Hippocampal formation (tissue), 2 donors: ENCODE measurements at places on chromosomes 13 and 19.

DNA sequence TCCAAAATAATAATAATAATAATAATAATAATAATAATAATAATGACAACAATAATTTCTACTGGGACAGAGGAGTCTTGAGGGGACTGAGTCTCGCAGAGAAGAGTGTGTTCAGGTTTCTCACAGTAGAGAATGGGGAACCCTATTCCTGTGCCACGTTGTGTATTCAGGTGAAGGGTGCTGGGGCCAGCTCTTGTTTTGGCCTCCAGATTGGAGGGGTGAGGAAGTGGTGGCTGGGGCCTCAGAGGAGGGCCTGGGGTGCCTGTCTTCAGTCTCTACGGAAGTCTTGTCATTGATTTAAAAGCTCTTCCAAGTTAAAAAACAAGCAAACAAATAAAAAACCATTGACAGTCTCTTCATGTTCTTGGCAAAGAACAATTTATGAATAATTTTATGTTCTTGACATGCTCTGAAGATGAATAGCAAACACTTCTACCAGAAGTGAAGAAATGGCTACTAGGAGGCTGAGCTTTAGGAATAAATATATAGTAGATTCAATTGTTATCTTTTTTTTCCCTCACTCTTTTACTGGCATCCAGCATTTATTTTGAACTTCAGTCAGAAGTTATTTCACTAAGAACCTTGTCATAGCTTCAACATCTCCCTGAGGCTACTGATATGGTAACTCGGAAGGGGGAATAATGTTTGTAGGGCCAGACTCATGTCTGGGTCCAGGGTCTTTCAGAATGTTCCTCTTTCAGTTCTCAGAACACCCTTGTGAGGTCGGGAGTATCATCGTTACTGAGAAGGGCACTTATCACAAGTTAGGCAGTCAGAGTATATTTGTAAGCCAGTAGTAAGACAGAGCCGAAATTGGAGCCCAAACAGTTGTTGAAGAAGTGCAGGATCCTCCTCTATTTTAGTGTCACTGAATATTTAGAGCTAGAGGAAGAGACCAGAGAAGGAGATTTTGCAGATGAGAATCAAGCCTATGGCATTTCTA lies 13.1 kb downstream of the LRCH1 start:
- no peak for DNase-seq

DNA sequence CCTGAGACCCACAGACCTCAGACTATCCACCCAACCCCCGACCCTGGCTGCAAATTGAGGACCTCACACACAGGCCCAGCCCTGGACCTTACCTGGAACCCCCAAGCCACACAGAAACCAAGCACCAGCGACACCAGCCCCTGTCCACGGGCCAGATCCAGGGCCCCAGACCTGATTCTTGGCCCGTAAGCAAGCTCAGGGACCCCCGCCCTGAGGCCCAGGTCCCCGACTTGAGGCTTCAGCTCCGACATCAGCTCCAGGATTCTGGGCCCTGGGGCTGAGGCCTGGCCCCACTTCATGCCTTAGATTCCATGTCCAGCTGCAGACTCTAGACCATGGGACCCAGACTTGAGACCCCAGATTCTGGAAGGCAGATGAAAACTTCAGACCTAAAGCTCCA lies 6.3 kb downstream of the TTYH1 start:
- DNase-seq, result no peak

- DNase-seq, result no peak
Measured at GRCh38 chr13:106372199-106373155, 163.0 kb downstream of the EFNB2 start.

GRCh38 chr13:110045202-110045601 lies 258.8 kb upstream of the IRS2 start:
- DNase-seq, result no peak

DNA sequence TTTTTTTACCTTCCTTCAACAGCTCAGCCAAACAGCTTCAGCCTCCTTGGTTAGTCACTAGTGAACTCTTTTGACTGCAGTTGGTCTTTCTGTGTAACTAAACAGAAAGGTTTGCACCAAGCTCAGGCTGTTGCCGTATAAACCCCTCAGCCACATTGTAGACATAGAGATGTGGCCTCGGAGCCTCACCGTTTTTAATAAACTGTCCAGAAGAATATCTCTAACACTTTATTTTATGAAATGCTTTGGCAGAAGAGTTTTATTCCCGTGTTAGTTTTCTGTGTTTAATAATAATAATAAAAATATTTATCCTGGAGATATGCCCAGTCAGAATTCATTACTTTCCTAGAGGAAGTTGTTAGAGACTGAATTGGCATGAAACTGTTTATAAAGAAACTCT lies 171.7 kb upstream of the MAB21L1 start:
- DNase-seq, result no peak

DNA sequence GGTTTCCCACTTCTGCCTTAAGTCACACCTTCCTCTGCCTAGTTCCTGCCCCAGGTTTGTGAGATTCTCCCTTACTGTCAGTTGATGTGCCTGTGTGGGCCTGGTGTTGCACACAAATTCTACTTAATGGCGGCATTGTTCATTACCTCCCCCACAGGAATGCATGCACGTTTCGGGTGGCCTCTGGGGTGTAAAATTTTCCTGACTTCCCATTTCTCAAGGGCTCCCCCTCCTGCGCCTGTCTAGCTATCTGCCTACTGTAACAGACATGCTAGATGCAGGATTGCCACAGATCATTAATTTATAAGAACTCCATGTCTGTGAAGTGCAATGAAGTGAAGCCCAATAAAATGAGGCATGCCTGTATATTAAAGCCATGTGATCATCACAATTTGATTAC lies 1466.3 kb downstream of the PCDH9 start:
- no peak for DNase-seq

DNA sequence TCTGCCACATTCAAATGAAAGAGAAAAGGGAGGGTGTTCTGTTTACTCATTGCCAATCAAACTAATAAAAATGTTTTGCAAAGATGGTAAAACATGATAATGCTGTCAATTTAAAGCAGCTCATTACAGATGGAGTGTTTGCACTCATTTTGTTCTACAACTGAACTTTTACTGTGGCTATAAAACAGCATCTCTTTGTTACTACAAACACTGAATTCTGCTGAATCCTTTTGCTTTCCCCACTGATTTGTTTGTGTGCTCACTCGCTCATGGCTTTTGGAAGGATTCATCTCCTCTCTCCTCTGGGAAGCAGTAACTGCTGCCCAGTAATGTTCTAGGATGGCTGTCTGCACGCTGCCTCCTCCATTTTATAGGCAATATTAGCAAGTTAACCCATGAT lies 434.5 kb downstream of the PCDH9 start:
- DNase-seq, result no peak

GRCh38 chr13:44271031-44271455 lies 102.6 kb upstream of the SERP2 start:
- DNase-seq, result no peak

GRCh38 chr19:41795031-41795461 lies 1.3 kb upstream of the CEACAM3 start:
- no peak for DNase-seq

- DNase-seq, result no peak
Measured at GRCh38 chr13:96935901-96936300, 58.4 kb downstream of the OXGR1 start.
